AG09309 (cell line): ENCODE measurements at places on chromosomes 16 and 17.

DNA sequence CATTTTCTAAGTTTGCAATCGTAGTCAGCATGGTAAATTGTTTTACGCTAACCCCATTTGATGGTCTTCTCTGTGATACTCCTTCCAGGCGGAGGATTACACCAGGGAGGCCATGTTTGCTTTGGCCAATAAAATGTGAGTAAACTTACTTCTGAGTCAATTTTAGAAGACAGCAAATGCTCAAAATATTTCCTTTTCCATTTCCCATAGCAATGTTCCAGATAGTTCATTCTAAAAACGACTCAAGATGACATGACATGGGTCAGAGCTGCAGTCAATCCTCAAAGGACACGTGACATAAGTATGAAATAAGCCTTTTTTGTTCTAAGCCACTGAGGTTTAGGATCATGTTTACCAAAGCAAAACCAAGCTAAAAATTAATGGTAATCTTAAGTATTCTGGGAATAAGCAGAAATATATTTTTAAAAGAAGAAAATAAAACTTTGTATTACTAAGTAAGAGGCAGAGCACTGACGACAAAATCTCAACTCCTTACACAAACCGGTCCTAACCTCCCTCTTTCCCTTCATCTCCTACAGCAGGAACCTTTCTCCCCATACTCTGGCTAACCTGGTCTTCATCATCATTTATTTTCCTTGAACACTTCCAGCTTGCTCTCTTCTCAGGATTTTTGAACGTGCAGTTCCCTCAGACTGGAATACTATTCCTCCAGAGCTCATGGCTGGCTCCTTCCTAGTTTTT, 266.2 kb downstream of the CEP112 start:
- DNase-seq, result no peak

DNA sequence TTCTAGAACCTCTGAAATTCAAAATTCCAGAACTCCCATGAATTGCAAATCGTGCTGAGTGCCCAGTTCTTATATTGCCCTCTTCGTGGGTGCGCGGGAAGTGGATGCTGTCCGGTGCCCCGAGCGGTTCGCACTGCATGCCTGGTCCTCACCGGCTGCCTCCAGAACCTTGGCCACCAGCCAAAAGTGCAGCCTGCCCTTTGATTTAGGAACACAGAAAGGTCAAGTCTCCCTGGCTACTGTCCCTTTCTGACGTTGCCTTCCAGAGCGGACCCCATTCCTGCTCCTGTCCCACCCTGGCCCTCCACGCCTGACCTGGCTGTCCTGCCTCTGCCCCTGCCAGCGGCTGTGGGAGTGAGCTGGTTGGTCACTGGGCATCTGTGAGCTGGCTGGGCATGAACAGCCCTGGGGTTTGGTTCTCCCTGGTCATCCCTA, 9.7 kb downstream of the NEUROD2 start:
- no peak for DNase-seq

GRCh38 chr16:79265196-79265595, 335.3 kb downstream of the MAF start:
- DNase-seq, result no peak

DNA sequence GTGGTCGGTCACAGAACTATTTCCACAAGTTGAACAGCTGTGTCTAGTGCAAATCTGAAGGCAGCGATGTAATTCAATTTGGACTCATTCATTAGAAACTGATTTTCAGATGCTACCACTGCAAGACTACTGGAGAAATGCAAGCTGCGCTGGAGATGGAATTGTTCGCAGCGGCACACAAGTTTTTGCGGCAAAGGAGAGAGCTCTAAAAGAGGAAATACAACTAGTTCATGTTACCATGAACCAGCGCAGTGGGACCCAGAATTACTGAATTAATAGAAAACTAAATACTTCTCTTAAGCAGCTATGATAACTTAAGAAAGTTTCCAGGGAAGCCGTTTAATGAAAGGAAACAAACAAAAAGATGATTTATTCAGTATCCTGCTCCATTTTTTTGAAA, 1.9 kb downstream of the CREBBP start:
- no peak for DNase-seq

- DNase-seq, result no peak
Measured at GRCh38 chr17:21246698-21247097, 6.5 kb downstream of the NATD1 start.

DNA sequence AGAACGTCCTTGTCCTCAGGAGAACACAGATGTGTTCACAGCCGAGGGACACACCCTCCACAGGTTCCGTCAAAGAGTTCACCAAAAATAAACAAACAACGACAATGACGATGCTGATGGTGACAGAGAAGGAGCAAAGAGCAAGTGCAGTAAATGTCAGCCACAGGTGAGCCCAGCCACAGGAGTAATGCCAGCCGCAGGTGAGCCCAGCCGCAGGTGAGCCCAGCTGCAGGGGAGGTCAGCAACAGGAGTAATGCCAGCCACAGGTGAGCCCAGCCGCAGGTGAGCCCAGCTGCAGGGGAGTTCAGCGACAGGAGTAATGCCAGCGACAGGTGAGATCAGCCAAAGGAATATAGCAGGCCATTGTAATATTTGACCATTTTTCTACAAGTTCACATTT, 315.2 kb downstream of the FOXL1 start:
- no peak for DNase-seq

DNA sequence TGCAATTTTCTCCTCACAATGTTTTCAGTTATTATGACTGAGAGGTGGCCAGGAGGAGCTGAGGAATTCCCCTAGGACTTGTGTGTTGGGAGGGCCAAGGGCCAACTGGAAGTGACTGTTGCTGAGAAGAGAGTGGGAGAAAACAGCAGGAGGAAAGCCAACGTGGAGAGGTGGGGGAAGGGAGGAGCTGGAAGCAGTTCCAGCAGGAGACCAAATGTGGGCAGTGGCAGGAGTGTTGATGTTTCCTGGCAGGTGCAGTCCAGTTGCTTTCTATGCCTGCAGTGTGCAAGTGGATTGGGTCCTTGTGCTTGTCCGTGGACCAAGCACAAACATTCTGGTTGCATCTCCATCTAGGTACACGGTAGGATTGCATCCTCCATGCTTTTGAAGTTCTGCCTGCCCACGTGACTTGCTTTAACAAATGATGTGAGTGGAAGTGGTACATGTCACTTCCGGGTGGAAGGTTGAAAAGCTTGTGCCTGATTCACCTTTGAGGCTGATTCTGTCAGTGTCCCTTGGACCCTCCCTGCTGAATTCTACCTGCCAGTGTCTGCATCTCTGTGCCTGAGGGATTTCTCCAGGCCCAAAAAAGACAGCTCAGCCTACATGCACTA, 54.7 kb upstream of the CRHR1 start:
- no peak for DNase-seq

- no peak for DNase-seq
Measured at GRCh38 chr16:27226976-27227705, 23.8 kb downstream of the KDM8 start.

DNA sequence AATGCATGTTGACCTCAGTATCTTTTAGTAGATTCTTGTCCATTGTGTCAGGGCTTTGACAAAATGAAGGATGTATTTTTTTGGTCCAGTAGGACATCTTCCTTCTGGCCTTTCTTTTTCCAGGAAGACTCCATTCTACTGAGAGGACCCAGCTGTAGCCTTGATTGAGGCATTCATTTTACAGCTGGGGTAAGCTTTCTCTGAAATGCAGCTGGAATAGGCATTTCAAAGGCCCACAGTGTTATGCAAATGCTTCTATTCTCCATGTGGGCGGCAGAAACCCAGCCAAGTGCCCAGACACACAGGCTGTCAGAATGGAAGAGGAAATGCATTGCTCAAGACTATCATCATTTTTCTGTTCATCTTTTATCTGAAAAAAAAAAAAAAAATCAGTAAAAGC, 629.0 kb upstream of the CDH8 start:
- no peak for DNase-seq

DNA sequence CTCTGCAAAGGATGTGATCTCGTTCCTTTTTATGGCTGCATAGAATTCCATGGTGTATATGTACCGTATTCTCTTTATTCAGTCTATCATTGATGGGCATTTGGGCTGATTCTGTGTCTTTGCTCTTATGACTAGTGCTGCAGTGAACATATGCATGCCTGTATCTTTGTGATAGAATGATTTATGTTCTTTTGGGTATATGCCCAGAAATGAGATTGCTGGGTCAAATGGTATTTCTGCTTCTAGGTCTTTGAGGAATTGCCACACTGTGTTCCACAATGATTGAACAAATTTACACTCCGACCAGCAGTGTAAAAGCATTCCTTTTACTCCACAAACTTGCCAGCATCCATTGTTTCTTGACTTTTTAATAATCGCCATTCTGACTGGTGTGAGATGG, 60.2 kb upstream of the ADORA2B start:
- DNase-seq, result no peak

- DNase-seq, result no peak
Measured at GRCh38 chr16:81730090-81731051, 48.7 kb upstream of the PLCG2 start.

- DNase-seq, result no peak
Measured at GRCh38 chr17:20289984-20290383, 177.4 kb downstream of the LGALS9B start.

- no peak for DNase-seq
Measured at GRCh38 chr17:66955821-66956220, 8.7 kb upstream of the CACNG4 start.

- no peak for DNase-seq
Measured at GRCh38 chr16:66692341-66692740, 4.2 kb downstream of the CMTM4 start.

DNA sequence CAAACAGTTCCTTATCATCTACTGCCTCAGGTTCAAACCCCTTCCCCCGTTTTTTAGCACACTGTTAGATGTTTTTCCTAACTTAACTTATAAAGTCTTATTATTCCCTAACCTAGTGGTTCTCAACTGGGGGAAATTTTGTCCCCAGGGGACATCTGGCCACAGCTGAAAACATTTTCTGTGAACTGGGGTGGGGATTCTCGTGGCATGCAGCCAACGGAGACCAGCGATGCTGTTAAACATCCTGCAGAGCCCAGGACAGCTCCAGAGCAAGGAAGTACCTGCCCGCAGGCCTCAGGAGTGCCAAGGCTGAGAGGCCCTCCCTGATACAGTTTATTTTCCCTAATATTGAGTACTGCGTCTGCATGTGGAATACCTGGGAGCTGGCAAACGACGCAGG, 24.3 kb downstream of the ZCCHC14 start:
- no peak for DNase-seq

- no peak for DNase-seq
Measured at GRCh38 chr16:17780181-17780580, 309.4 kb upstream of the XYLT1 start.

DNA sequence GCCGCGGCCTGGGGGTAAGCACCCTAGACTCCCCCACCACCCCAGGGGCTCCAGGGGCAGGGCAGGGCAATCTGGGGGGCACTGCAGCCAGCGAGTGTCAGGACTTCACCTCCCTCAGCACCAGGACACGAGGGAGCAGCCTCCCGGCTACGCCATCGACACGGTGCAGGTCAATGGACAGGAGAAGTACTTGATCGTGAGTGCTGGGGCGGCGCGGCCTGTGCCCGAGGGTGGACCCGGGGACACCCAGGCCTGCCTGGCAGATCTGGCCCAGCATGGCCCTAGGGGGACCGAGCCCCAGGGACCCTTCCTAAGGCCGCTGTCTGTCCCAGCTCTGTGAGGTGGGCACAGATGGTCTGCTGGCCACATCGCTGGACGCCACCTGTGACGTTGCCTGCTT, 3.1 kb upstream of the RHBDL1 start:
- no peak for DNase-seq

- no peak for DNase-seq
Measured at GRCh38 chr16:69611103-69611640, 45.4 kb downstream of the NFAT5 start.

- peak; percentile 71 for DNase-seq
Measured at GRCh38 chr16:89921702-89922476, 1.3 kb upstream of the TUBB3 start.

GRCh38 chr17:48122665-48123045, 15.1 kb downstream of the SNX11 start:
- no peak for DNase-seq

GRCh38 chr16:71923941-71924690, 28.8 kb downstream of the IST1 start:
- DNase-seq, result no peak

DNA sequence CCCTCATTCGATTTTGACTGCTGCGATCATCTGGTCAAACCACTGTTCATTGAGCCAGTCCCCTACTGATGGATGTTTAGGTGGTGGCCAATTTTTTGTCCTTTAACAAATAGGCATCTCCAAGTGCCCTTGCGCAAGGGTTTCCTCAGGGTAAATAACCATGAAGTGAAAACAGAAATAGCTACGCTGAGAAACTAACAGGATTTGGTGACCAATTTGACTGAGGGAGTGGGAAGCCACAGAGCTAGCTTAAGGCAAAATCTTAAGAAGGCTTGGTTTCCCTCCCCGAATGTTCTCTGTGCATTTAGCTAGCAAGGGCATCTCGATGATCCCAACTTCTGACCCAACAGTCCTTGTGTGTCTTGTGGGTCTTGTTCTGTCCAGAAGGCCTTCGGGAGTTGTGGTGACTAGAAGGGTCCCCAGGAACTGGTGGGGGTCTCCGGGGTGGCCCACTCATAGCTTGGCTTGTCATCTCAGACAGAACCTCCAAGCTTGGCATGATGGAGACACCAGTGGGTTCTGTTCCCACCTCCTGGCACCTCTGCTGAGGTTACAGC, 117.2 kb downstream of the SOCS1 start:
- DNase-seq, result no peak

- no peak for DNase-seq
Measured at GRCh38 chr16:9446471-9447194, 355.2 kb downstream of the HAPSTR1 start.

- no peak for DNase-seq
Measured at GRCh38 chr17:71335212-71335611, 785.6 kb upstream of the SOX9 start.

- DNase-seq, result peak; percentile 7
Measured at GRCh38 chr17:31722251-31723056, 136.6 kb downstream of the COPRS start.

GRCh38 chr16:82031116-82032084, 3.7 kb upstream of the HSD17B2 start:
- peak; percentile 60 for DNase-seq

DNA sequence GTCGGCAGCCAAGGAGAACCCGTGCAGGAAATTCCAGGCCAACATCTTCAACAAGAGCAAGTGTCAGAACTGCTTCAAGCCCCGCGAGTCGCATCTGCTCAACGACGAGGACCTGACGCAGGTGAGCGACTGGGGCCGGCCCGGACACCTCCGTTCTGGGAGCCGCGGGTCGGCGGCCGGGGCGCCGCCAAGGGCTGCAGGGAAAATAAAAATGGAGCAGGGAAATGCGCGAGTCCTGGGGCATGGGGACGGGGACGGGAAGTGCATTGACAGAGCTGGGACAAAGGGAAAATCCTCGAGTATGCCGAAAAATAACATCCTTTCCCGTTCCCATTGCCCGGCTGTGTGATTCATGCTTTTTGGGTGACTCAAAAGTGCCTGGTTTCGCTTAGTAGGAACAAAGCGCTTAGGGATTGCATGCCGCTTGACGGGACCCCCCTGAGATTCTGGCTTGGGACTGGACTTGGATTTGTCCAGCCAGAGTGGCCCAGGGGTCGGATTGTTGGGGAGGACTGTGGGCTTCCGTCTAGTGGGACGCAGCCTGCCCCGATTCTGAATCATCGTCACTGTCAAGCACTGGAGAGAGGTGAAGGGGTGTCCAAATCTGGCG, 699 bp downstream of the MPRIP start:
- DNase-seq, result no peak

GRCh38 chr16:57358086-57358420, 530 bp upstream of the CCL22 start:
- no peak for DNase-seq
